ENCODE measurements at places on chromosomes 11 and 22. TPM values are rescaled to one million over a fixed set of nuclear protein-coding genes. Genes with fewer than 3 reads are reported as not detected.
A peak's percentile ranks its signal among the peaks of the same experiment; 100 is the strongest.

DNA sequence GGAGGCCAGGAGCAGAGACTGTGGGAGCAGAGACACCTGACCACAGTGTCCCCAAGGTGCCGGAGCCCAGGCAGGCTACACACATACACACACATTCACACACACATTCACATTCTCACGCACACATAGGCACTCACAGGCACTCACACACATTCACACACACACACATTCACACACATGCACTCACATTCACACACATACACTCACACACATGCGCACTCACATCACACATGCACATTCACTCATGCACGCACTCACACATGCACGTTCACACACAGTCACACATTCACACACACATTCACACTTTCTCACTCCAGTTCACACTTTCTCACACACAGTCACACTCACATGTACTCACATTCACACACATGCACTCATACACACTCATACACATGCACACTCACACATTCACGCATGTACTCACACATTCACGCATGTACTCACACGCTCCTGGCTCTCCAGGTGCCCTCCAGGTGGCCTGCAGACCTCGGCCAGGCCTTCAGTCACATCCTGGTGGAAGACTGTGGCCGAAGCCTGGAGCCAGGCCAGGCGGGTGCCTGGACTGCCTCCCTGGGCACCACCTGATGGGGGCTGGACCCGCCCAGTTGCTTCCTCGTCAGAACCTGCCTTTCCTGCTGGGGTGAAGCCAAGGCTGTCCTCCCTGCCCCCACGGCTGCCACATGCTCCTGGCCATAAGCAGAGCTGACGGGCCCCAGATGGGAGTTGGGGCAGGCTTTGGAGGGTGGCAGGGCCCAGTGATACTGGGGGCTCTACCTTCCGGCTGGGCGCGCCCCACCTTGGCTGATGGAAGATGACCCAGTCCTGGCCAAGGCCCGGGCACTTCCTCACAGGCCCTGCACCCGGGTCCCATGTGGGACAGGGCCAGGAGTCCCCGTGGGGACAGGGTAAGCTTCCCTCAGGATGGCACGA is 89.5 kb downstream of the WNT7B start:
- H3K27ac ChIP-seq = no peak overlapping the region
- H3K36me3 ChIP-seq = no peaks in the 10 kb centered on the region
- H3K27me3 ChIP-seq = peaks cover 7% of the 10 kb centered on the region
- no peak overlapping the region for H3K4me3 ChIP-seq
- DNase-seq = no peak

- H3K27me3 ChIP-seq = no peaks in the 10 kb centered on the region
- no peak for DNase-seq
- H3K27ac ChIP-seq = no peak overlapping the region
- no peaks in the 10 kb centered on the region for H3K36me3 ChIP-seq
- H3K4me3 ChIP-seq = no peak overlapping the region
- peaks cover 35% of the 10 kb centered on the region for H3K4me1 ChIP-seq
Observed at GRCh38 chr11:119377961-119378667, 3.4 kb downstream of the USP2 start.

Gene MAPK8IP2
- 0.37 TPM for polyA plus RNA-seq

DNA sequence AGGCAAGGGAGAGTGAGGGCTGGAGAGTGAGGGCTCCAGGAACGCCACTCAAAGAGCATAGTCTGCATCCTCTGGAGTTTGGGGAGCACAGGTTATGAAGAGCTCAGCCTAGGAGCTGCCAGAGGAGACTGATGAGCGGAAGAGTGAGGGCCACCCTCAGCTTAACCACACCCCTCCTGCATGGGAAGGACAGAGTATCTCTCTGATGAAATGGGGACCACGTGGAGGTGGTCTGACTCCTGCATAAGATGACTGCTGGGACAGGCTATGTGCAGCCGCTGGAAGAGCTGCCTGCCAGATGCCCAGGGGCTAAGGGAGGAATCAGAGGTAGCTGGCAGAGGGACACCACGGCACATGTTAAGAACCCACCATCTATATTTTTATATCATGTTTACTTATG is 162.9 kb upstream of the POU2AF2 start:
- no peaks in the 10 kb centered on the region for H3K36me3 ChIP-seq
- H3K27ac ChIP-seq = no peak overlapping the region
- H3K4me1 ChIP-seq = no peaks in the 10 kb centered on the region
- H3K27me3 ChIP-seq = no peaks in the 10 kb centered on the region

GRCh38 chr11:35947437-35947836 is 3.6 kb downstream of the LDLRAD3 start:
- H3K36me3 ChIP-seq = no peaks in the 10 kb centered on the region
- H3K27ac ChIP-seq = no peak overlapping the region
- no peak for DNase-seq
- no peak overlapping the region for H3K4me3 ChIP-seq
- H3K27me3 ChIP-seq = no peaks in the 10 kb centered on the region

GRCh38 chr11:45828996-45829395 is 18.3 kb upstream of the CRY2 start:
- no peaks in the 10 kb centered on the region for H3K27me3 ChIP-seq
- no peaks in the 10 kb centered on the region for H3K4me1 ChIP-seq
- H3K36me3 ChIP-seq = no peaks in the 10 kb centered on the region
- no peak for DNase-seq

DNA sequence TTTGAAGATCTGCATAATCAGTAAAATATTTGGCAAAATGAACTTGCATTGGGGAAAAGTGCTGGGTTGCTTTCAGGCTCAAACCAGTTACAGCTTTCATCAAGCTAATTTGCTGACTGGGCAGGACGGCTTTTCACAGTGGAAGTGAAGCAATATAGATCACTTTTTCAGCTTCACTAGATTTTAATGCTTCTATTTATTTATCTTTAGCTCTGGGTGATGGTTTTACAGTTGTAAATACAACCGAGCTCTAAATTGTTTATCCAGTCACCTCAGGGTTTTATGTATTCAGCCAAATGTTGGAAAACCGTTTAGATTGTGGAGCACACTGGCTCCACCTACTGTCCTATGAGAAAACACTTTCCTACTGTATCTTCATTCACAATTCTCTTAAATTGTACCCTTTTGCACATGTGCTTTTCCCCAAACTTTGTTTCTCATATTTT is 58.2 kb downstream of the ACER3 start:
- no peaks in the 10 kb centered on the region for H3K36me3 ChIP-seq
- H3K27me3 ChIP-seq = no peaks in the 10 kb centered on the region
- DNase-seq = no peak

- no peak overlapping the region for H3K4me3 ChIP-seq
Observed at GRCh38 chr11:11306855-11307254, 46.2 kb downstream of the CSNK2A3 start.

DNA sequence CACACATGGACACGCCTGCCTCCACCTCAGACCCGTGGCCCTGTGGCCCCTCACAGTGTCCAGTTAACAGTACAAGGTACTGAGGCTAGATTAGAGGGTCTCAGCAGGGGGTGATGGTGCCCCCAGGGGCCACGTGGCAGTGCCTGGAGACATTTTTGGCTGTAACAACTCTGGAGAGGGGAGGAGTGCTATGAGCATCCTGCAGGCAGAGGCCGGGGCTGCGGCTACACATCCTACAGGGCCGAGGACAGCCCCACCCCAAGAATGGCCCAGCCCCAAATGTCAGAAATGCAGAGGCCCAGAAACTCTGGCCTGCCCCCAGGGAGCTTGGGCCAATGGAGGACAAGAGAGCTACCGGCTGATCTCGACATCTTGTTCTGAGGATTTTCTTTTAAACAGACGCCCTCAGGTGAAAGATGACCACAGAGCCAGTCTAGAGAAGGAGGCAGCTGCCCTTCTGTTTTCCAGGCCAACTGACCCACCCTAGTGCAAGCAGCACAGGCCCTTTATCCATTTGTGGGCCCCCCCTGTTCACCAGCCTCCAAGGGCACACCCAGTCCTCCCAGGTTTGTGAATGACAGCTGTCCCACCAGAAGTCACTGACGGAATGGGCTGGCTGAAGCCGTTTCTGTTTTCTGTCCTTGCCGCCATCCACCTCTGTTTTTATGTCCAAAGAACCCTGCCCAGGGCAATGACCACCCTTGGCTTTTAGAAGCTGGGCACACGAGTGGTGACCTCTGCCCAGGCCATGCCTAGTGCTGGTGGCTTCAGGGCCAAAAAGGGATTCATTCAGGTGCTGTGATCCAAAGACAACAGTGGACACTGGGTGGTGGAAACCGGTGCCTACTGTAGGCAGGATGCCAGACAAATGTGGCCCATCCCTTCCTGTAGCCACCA is 85.2 kb upstream of the LINC01488 start:
- no peaks in the 10 kb centered on the region for H3K27me3 ChIP-seq
- no peak overlapping the region for H3K4me3 ChIP-seq
- H3K36me3 ChIP-seq = no peaks in the 10 kb centered on the region
- peak overlapping the region; percentile 73 for H3K27ac ChIP-seq
- H3K4me1 ChIP-seq = peaks cover 43% of the 10 kb centered on the region

- no peaks in the 10 kb centered on the region for H3K27me3 ChIP-seq
- H3K27ac ChIP-seq = peak overlapping the region; percentile 58
- H3K36me3 ChIP-seq = no peaks in the 10 kb centered on the region
- no peaks in the 10 kb centered on the region for H3K4me1 ChIP-seq
- no peak for DNase-seq
Observed at GRCh38 chr11:128448200-128448886, 139.0 kb downstream of the ETS1 start.

Gene FBLN1
- polyA plus RNA-seq = 9.3 TPM

Gene LRRC74B
- not detected for polyA plus RNA-seq

- no peaks in the 10 kb centered on the region for H3K4me1 ChIP-seq
- no peaks in the 10 kb centered on the region for H3K36me3 ChIP-seq
Observed at GRCh38 chr11:19546325-19546724, 166.3 kb upstream of the NAV2 start.

Gene OR5P2
- not detected for polyA plus RNA-seq

GRCh38 chr11:84106541-84106940 is 820.4 kb upstream of the CCDC90B start:
- H3K4me1 ChIP-seq = no peaks in the 10 kb centered on the region
- H3K36me3 ChIP-seq = no peaks in the 10 kb centered on the region
- H3K27me3 ChIP-seq = no peaks in the 10 kb centered on the region
- H3K4me3 ChIP-seq = no peak overlapping the region
- DNase-seq = no peak

- no peak overlapping the region for H3K4me3 ChIP-seq
- no peaks in the 10 kb centered on the region for H3K4me1 ChIP-seq
- H3K36me3 ChIP-seq = no peaks in the 10 kb centered on the region
- H3K27me3 ChIP-seq = no peaks in the 10 kb centered on the region
- DNase-seq = no peak
Observed at GRCh38 chr11:85946221-85946620, 91.0 kb downstream of the CCDC83 start.

Gene FIBIN
- polyA plus RNA-seq = 2.0 TPM

Gene MB
- 0.13 TPM for polyA plus RNA-seq

GRCh38 chr11:83087035-83087434 is 15.3 kb upstream of the RAB30 start:
- H3K4me1 ChIP-seq = peaks cover 3% of the 10 kb centered on the region
- H3K27me3 ChIP-seq = no peaks in the 10 kb centered on the region
- H3K27ac ChIP-seq = no peak overlapping the region
- no peak for DNase-seq
- H3K4me3 ChIP-seq = no peak overlapping the region
- no peaks in the 10 kb centered on the region for H3K36me3 ChIP-seq

GRCh38 chr11:123778511-123778910 is 24.2 kb upstream of the OR6X1 start:
- DNase-seq = no peak
- H3K4me3 ChIP-seq = no peak overlapping the region
- no peaks in the 10 kb centered on the region for H3K36me3 ChIP-seq
- no peaks in the 10 kb centered on the region for H3K4me1 ChIP-seq
- H3K27ac ChIP-seq = no peak overlapping the region
- no peaks in the 10 kb centered on the region for H3K27me3 ChIP-seq

DNA sequence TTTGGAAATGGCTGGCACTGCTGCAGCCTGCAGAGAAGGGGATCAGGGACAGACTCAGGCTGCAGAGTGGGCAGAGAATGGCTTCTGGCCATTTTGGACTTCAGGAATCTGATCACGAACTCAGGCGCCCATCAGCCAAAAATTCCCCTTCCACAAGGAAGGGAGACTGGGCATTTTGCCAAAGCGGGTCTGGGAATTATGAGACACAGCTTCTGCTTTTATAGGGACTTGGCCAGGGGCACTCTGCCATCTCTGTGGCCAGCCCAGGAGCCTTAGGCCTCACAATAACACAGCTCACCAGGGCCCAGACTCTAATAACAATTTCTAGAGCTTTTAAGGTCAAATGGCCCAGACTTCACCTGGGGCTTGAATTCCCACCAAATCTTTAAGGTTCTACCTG is 74.7 kb downstream of the CHST1 start:
- H3K27me3 ChIP-seq = no peaks in the 10 kb centered on the region
- no peak for DNase-seq
- no peak overlapping the region for H3K27ac ChIP-seq
- H3K4me1 ChIP-seq = no peaks in the 10 kb centered on the region
- no peaks in the 10 kb centered on the region for H3K36me3 ChIP-seq

DNA sequence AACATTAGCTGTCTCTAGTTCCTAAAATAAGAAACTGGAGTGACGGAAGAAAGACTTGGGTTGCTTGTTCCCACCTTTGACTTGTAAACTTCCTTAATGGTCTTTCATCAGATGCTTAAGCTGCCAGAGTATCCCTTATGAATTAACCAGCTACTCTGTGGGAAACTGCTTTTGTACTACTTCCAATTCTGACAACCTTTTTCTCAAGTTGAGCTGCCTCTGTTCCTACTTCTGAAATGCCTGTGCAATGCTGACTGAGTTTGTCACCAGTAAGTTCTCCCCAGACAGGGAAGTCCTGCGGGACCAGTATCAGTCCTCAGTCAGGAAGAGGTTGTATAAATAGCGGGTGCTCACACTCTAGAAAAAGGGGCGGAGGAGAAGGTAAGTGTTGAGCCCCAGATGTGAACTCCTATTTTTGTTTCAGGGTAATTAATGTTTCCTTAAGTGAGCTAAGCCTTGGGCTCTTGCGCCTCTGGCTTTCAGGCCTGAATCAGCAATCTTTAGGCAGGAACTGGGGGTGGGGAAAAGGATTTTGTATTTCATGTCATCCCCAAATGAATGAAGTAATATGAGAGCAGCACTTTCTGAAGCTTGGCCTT is 67.2 kb downstream of the CECR2 start:
- H3K36me3 ChIP-seq = no peaks in the 10 kb centered on the region
- no peak for DNase-seq
- H3K27ac ChIP-seq = no peak overlapping the region

GRCh38 chr22:38080850-38081635 is 2.9 kb downstream of the SLC16A8 start:
- DNase-seq = no peak
- peaks cover 17% of the 10 kb centered on the region for H3K4me1 ChIP-seq
- H3K36me3 ChIP-seq = no peaks in the 10 kb centered on the region
- no peaks in the 10 kb centered on the region for H3K27me3 ChIP-seq
- H3K27ac ChIP-seq = no peak overlapping the region

DNA sequence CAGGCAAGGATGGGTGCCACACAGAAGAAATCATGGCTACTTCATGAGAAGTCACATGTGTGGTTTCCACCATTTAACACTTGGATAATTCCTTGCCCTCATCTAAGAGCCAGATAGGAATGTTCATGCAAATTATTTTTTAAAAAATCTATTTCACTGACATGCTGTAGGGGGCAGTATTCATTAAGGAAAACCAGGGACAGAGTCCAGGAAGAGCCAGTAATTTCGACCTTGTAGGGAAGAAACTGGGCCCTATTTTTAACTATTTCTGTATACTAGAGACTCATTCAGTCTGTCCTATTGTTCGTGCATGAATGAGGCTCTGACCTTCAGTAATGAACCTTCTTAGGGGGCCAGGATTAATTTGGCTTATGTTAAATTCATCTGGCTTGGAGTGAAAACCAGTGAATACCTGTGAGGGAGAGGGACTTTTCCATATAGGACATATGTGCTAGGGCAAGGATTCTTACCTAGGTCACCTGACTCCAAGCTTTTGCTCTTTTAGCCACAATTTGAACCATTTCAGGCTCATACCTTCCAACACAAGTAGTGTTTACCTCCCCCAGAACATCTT is 192.7 kb downstream of the NAV2 start:
- H3K4me1 ChIP-seq = peaks cover 3% of the 10 kb centered on the region
- H3K27ac ChIP-seq = no peak overlapping the region
- DNase-seq = no peak
- no peaks in the 10 kb centered on the region for H3K27me3 ChIP-seq
- H3K36me3 ChIP-seq = no peaks in the 10 kb centered on the region
- H3K4me3 ChIP-seq = no peak overlapping the region
